Stimulated activated CD8-positive, alpha-beta memory T cell treated with anti-CD3 and anti-CD28 coated beads, Interleukin-2, amount 100 ng/mL, for 1 hour (primary cell): ENCODE measurements at places on chromosomes 2 and 18.

- DNase-seq, result no peak
Observed at GRCh38 chr2:32484937-32485336, 128.1 kb downstream of the BIRC6 start.

GRCh38 chr18:64949885-64950284 is 800.9 kb upstream of the CDH7 start:
- DNase-seq, result no peak

GRCh38 chr2:72136331-72136730 is 11.3 kb downstream of the CYP26B1 start:
- no peak for DNase-seq

GRCh38 chr2:25340181-25340921 is 1.4 kb downstream of the DNMT3A start:
- no peak for DNase-seq

DNA sequence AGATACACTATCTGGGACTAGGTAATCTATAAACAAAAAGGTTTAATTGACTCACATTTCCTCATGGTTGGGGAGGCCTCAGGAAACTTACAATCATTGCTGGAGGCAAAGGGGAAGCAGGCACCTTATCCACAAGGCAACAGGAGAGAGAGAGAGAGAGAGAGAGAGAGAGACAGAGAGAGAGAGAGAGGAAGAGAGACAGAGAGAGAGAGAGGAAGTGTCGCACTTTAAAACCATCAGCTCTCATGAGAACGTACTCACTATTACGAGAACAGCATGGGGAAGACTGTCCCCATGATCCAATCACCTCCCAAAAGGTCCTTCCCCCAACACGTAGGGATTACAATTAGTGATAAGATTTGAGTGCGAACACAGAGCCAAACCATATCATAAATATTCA is 253.5 kb upstream of the TRIB2 start:
- no peak for DNase-seq

- no peak for DNase-seq
Observed at GRCh38 chr2:215738351-215738750, 275.0 kb downstream of the MREG start.

- DNase-seq, result no peak
Observed at GRCh38 chr18:58596265-58596681, 32.6 kb downstream of the ALPK2 start.

GRCh38 chr2:40434731-40435271 is 17.1 kb downstream of the SLC8A1 start:
- no peak for DNase-seq

DNA sequence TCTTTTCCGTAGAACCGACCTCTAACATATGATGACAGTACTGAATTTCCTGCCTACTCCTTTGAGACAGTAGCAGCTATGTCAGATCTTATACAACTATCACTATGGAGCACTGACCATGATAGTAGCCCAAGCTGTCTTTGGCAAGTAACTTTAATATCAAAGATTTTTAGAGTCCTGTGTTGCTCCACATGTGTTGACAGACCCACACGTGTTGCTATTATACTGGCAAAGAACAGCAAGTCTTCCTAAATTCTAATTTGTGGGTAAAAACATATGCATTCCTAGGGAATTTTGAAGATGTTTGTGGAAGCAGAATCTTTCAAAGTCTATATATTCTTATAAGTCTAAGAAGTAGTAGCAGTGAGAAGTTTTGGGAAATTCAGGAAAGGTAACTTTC is 245.5 kb upstream of the HNMT start:
- no peak for DNase-seq

DNA sequence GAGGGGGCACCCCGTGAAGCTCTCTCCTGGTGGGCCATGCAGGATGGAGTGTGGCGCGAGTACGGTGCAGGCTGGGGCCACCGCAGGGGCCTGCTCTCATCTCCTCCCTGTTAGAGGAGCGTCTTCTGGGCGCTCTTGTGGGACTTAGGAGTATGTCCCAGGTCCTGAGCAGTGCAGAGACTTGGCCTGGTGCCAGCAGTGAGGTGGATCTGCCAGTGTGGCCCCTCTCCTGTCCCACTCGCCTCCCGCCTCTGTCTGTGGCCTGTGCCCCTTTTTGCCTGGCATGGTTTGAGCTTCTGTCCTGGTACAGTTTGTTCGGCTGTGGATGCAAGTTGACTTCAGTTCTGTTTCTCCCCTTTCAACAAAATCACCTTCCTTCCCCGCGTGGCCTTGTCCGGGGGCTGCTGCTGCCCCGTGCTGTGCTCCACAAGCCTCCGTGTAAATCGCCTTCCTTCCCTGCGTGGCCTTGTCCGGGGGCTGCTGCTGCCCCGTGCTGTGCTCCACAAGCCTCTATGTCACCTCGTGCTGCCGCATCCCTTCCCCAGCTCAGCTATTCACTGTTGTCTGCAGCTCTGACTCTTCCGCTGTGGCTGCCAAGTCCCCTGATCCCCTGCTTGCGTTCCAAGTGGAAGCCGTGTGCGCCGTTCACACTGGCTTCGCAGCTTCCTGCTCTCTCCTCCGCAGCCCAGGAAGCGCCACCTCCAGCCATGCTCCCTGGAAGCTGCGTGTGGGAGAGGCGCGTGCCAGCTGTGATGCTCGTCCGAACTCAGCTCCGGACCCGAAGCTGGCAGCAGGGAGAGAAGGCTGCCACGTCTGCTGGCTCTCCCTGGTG is 13.7 kb downstream of the LDLRAD4 start:
- no peak for DNase-seq
